NCI-H1048 (cell line): ENCODE measurements at places on chromosomes 13 and 19.
A peak's percentile ranks its signal among the peaks of the same experiment; 100 is the strongest.

DNA sequence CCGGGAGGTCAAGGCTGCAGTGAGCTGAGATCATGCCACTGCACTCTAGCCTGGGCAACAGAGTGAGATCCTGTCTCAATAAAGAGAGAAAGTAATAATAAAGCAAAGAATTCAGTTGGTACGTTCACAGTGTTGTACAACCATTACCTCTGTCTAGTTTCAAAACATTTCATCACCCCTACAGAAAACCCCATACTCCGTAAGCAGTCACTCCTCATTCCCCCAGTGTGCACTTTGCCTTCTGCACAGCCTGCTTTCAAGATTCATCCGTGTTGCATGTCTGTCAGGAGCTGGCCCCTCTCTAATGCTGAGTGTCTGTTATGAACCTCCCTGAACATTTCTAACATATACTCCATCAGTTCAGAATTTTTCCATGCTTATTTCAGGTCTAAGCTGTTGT, 9.4 kb downstream of the POLD1 start:
- no peak for DNase-seq

- DNase-seq, result no peak
Observed at GRCh38 chr19:7006135-7006704, 15.0 kb downstream of the MBD3L2B start.

DNA sequence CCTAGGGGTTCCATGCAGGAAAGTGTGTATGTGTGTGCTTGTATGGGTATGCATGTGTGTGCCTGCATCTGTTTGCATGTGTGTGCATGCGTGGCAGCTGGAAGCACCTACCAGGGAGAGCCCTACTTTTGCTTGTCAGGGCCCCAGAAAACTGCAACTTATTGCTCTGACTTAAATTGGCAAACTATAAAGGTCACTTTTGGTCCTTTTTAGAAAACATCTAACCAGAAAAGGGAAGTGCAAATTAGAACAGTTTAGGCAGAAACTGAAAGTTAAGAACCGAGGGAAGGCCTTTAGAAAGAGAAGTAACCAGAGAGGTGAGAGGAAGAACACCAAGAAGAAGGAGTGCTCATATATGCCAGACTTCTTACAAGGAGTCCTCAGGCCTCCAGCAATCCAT, 32.5 kb downstream of the DLEU7 start:
- DNase-seq, result no peak

DNA sequence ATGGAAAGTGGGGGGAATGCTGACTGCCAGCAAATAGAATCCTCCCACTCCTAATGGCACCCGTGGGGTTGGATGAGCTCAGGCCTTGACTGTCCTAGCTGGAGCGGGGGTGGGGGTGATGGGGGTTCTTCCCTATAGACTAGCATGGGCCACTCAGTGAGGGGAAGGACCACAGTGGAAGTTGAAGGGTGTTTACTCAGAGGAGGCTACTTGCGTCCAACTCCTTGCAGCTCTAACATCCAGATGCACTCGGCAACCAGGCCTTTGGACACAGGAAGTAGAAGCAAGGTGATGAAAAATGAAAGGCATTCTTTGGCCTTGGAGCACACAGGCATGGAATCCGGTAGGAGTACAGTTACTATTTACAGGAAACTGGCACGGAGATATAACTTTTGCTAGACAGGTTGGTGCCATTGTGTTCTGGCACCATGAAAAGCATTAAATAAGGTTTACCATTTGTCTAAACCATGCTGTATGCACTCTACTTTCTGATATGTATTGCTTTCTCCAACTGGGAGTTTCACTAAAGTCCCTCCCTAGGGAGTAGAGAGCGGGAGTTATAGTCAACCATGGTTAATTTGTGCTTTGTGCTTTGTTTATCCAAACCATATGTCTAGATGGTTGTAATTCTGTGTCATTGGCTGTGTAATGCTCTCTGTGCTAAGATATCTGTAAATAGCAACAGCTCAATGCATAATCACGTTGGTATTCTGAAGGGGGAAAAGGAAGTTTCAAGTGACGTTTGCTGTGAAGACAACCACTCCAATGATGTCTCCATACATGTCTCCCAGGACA, 125.3 kb downstream of the TSHZ3 start:
- no peak for DNase-seq

- no peak for DNase-seq
Observed at GRCh38 chr19:38723990-38724854, 20.1 kb downstream of the CAPN12 start.

GRCh38 chr13:33213797-33214196, 71.8 kb downstream of the STARD13 start:
- DNase-seq, result no peak

DNA sequence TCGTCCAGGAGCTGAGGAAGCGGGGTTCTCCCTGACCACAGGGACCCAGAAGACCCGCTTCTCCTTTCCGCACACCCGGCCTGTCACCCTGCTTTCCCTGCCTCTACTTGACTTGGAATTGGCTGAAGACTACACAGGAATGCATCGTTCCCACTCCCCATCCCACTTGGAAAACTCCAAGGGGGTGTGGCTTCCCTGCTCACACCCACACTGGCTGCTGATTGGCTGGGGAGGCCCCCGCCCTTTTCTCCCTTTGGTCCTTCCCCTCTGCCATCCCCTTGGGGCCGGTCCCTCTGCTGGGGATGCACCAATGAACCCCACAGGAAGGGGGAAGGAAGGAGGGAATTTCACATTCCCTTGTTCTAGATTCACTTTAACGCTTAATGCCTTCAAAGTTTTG, 18.9 kb downstream of the VASP start:
- peak; percentile 85 for DNase-seq

DNA sequence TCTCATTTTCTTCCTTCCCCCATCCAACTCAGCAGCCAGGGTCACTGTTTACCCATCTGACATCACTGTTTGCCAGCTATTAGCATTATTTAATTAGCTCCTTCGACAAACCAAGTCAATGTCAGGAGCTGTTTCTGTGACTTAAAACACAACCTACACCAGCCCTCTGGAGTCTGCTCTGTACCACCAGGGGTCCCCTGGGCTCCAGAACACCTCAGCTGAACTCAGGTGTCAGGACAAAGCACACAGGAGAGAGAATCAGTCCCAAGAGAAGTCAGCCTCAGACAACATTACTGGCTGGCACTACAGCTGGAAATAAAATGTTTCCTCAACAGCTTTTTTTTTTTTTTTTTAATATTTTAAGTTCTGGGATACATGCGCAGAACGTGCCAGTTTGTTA, 45.1 kb downstream of the DCLK1 start:
- DNase-seq, result no peak

- no peak for DNase-seq
Observed at GRCh38 chr13:47555235-47555634, 445.8 kb downstream of the SUCLA2 start.

GRCh38 chr13:23381866-23382265, 51.6 kb downstream of the SACS start:
- DNase-seq, result peak; percentile 2

DNA sequence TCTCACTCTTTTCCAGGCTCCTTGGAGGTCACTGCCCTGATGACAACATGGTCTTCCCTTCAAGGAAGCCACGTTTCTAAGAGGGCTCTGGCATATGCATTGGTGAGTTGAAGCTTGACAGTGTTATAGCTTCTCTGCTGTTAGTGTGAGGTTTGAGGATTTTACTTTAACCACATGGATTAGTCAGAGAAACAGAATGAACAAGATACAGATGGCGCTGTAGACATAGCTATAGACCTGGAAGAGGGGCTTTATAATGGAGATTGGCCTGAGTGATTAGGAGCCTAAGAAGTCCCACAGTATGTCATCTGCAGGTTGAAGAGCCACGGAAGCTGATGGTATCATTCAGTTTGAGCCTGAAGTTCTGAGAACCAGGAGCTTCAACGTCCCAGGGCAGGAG, 18.4 kb upstream of the URI1 start:
- no peak for DNase-seq

DNA sequence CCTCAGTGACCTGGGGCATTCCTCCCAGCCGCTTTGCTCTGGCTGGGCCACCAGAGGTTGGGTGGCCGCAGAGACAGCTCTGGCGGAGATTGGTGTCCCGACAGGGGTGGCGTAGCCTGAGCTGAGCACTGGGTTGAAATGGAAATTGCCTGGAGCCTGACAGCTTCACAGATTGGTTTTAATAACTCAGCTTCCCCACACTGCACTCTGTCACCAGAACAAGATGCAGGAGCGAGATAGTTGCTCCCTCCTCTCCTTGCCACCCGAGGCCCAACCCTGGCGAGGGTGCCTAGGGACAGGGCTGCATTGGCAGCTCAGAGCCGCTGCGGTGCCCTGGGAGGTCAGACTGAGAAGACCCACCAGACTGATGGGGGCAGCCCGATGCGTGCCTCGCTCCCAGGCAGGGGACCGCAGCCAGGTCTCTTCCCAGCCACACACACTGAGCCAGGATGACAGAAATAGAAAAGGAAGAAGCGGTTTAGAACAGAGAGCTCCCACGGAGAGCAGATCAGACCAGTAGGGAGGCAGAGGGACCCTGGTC, 84.1 kb downstream of the KDM4B start:
- DNase-seq, result no peak

- no peak for DNase-seq
Observed at GRCh38 chr13:31037874-31038500, 105.5 kb downstream of the TEX26 start.

- no peak for DNase-seq
Observed at GRCh38 chr13:52195401-52195837, 36.0 kb upstream of the NEK3 start.

DNA sequence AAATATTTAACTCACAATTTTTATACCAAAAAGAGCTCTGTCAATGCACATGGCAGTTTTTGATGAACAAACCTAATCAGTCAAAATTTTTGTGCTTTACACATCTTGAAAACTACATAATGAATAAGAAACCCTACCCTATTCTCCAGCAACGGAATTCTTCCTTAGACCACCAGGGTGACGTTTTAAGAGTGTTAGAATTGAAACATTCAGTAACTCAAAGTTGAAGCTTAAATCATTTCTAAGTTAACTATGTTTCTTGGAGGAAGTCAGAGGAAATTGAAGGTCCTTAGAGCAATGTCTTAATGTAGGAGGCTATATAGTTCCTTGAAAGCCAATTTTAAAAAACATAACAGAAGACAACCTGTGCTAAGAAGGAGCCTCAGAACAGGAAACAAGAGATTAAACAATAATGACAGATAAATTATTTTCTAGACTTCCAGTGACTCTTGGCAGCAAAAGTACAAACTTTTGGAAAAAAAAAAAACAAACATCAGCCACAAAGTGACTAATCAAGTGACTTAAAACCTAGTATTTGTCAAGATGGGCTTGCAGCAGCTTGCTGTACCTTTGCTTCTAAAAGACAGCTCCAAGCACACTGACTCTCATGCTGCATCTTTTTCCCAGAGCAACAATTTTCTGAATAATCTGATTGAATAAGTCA, 6.2 kb downstream of the SPRY2 start:
- DNase-seq, result no peak

DNA sequence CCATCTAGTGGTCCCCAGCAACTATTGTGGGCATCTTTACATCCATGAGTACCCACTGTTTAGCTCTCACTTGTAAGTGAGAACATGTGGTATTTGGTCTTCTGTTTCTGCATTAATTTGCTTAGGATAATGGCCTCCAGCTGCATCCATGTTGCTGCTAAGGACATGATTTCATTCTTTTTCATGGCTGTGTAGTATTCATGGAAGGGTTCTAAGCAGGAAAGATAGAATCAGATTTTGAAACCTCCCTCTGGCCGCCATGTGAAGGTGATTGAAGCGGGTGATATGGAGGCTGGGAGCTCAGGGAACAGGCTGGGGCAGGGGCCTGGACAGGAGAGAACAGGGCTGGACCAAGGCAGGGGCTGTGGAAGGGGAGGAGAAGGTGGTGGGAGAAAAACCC, 20.1 kb downstream of the LTBP4 start:
- no peak for DNase-seq

GRCh38 chr19:55687281-55688201, 12.5 kb downstream of the EPN1 start:
- DNase-seq, result no peak

GRCh38 chr13:108305655-108306054, 36.1 kb downstream of the TNFSF13B start:
- DNase-seq, result no peak

DNA sequence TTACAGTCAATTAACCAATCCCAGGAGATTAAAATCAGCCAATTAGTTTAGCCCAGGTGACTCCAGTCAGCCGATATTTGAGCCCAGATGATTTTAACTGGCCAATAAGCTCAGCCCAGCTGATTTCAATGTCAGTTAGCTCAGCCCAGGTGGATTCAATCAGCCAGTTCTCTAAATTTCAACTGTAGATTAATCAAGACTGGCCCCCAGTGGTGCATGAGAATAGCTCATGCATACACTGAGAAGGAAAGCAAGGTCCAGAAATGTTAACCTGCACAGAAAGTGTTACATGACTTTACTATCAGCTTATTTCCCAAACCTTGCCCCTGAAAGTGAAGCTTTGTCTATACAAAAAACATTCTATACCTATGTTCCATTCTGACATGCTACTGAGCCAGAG, 55.4 kb upstream of the ZNF724 start:
- no peak for DNase-seq

- no peak for DNase-seq
Observed at GRCh38 chr13:109647053-109647452, 139.3 kb downstream of the IRS2 start.

- peak; percentile 74 for DNase-seq
Observed at GRCh38 chr19:3275583-3276340, 51.3 kb downstream of the CELF5 start.

DNA sequence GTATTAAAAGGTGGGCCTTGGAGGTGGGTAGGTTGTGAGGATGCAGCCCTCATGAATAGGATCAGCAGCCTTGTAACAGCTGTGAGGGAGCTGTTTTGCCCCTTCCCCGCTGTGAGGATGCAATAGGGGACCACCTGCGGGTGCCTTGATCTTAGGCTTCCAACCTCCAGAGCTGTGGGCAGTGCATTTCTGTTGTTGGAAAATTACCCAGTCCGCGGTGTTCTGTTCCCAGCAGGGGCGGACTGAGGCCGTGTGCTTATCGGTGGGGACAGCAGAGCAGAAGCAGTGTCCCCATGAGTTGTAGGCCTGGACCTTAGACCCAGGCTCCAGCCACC, 54.8 kb upstream of the TEX29 start:
- no peak for DNase-seq

GRCh38 chr19:8515317-8515716, 1.4 kb upstream of the ZNF414 start:
- DNase-seq, result no peak

GRCh38 chr19:41861116-41861768, 1.2 kb downstream of the RPS19 start:
- no peak for DNase-seq

- no peak for DNase-seq
Observed at GRCh38 chr19:58572026-58572817, 913 bp downstream of the MZF1 start.

DNA sequence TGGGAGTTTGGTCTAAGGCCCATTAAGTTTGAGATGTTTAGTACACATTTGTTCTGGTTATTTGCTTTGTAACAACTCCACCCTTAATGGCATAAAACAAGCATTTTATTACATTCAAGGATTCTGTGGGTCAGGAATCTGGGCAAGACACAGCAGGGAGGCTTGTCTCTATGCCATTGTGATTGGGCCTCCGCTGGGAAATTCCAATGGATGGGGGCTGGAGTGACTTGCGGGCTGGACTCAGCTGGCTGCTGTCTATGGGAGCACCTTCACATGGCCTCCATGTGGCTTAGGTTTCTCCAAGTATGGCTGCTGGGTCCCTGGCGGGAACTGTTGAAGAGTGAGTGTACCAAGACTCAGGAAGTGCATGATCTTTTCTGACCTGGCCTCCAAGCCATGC, 159.0 kb downstream of the PAN3 start:
- DNase-seq, result no peak
